ENCODE measurements at places on chromosomes 4 and X. TPM values are rescaled to one million over a fixed set of nuclear protein-coding genes. Genes with fewer than 3 reads are reported as not detected.

DNA sequence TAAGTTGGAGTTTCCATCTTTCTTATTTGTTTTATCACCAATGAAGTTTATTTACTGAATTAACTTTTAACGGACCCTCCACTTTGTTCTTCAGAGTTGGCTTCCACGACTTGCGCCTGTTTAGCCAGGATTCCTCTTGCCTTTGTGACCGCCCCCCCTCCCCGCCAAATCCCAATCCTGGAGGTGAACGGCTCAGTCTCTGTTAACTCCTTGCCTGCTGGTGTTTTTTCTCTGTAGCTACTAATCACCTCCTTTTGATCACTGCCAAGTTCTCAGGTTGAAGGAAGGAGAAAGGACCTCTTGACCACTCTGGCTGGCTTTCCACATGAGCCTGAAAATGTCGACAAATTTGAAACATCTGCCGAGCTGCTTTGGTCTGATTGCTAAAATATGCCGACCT is 46.8 kb upstream of the BCOR start:
- no peak overlapping the region for H3K27ac ChIP-seq
- no peak for DNase-seq
- H3K36me3 ChIP-seq = no peaks in the 10 kb centered on the region
- H3K4me3 ChIP-seq = no peak overlapping the region

DNA sequence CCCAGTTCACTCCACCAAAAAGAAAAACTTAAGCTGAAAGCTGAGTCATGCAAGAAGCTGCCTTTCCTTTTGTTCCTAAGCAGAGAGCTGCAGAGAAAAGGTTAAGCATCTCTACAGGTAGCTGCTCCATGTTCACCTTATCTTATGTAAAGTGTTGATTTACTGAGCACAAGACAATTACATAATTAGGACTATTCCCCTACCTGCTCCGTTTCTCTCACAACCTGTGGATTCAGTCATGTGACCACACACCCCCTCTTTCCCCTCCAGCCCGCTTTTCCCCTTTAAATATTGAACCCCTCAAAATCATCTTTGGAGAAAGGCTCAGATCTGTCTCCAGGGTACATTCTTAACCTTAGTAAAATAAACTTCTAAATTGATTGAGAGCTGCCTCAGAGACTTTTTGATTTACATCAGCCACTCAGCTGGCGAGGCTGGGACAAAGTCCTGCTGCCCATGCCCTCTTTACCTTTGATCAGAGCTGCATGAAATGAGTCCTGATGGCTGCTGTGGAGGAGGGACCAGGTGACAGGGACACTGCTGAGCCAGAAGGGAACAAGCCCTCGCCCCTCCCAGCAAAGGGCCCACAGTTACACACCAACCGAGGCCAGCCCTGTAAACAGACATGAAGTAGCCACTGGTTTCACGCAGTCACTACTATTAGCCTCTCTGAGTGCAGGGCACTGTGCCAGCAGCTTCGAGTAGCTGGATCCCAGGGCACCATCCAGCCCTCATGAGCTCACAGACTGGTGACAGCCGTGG is 53.9 kb upstream of the C4orf50 start:
- H3K27ac ChIP-seq = no peak overlapping the region
- H3K36me3 ChIP-seq = peaks cover 1% of the 10 kb centered on the region
- DNase-seq = no peak
- H3K27me3 ChIP-seq = no peaks in the 10 kb centered on the region

DNA sequence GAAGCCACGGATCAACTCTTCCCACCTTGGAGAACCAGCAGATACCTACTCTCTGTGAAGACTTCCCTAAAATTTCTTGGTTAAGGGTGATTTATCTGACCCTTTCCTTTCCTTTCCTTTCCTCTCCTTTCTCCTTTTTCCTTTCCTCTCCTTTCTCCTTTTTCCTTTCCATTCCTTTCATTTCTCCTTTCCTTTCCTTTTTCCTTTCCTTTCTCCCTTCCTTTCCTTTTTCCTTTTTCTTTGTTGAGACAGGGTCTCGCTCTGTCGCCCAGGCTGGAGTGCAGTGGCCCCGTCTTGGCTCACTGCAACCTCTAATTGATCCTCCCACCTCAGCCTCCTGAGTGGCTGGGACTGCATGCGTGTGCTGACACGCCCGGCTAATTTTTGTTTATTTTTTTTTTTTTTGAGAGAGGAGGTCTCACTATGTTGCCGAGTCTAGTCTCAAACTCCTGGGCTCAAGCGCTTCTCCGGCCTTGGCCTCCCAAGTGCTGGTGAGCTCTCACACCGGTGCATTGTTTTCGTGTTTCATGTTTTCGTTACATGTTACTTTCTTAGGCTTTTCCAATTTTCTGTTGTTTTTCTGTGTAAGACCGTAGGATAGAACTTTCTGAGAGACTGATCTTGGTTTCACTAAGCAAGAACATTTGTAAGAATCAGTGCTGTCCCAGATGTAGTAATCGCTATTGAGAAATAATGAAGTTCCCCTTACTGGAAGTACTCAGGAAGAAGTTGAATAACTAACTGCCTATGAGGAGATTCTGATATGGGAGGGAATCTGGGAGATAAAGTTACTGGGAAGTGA is 2.0 kb downstream of the TMEM165 start:
- peaks cover 36% of the 10 kb centered on the region for H3K36me3 ChIP-seq
- no peak for DNase-seq
- peaks cover 36% of the 10 kb centered on the region for H3K4me1 ChIP-seq
- H3K27me3 ChIP-seq = no peaks in the 10 kb centered on the region
- H3K4me3 ChIP-seq = peak overlapping the region; percentile 88

- no peaks in the 10 kb centered on the region for H3K27me3 ChIP-seq
- H3K36me3 ChIP-seq = peaks cover 5% of the 10 kb centered on the region
- no peak for DNase-seq
- H3K4me1 ChIP-seq = peaks cover 16% of the 10 kb centered on the region
Measured at GRCh38 chr4:98557194-98557892, 101.1 kb downstream of the TSPAN5 start.

- no peak within 1 kb of the TSS for H3K4me3 ChIP-seq
- no peaks in the 10 kb centered on the region for H3K27me3 ChIP-seq
- no peak within 1 kb of the TSS for H3K27ac ChIP-seq
- no peaks in the 10 kb centered on the region for H3K4me1 ChIP-seq
- DNase-seq = no peak
Measured at GRCh38 chr4:168092176-168092712, at the start of gene ANXA10. Gene ANXA10 (plus strand): TSS chr4:168092537. CDS start chr4:168092701, 164 bp downstream.

GRCh38 chr4:41213625-41214135 is 662 bp downstream of the APBB2 start:
- H3K27me3 ChIP-seq = peaks cover 50% of the 10 kb centered on the region
- H3K36me3 ChIP-seq = no peaks in the 10 kb centered on the region
- H3K27ac ChIP-seq = no peak overlapping the region
- no peak for DNase-seq

- no peak for DNase-seq
- H3K27me3 ChIP-seq = peaks cover 1% of the 10 kb centered on the region
- peaks cover 3% of the 10 kb centered on the region for H3K4me1 ChIP-seq
- H3K36me3 ChIP-seq = no peaks in the 10 kb centered on the region
- H3K4me3 ChIP-seq = no peak overlapping the region
Measured at GRCh38 chr4:84697159-84697558, 114.2 kb downstream of the CDS1 start.

GRCh38 chr4:59537246-59537886 is 1662.8 kb upstream of the ADGRL3 start:
- H3K27ac ChIP-seq = no peak overlapping the region
- no peak for DNase-seq
- no peaks in the 10 kb centered on the region for H3K27me3 ChIP-seq
- H3K4me3 ChIP-seq = no peak overlapping the region

DNA sequence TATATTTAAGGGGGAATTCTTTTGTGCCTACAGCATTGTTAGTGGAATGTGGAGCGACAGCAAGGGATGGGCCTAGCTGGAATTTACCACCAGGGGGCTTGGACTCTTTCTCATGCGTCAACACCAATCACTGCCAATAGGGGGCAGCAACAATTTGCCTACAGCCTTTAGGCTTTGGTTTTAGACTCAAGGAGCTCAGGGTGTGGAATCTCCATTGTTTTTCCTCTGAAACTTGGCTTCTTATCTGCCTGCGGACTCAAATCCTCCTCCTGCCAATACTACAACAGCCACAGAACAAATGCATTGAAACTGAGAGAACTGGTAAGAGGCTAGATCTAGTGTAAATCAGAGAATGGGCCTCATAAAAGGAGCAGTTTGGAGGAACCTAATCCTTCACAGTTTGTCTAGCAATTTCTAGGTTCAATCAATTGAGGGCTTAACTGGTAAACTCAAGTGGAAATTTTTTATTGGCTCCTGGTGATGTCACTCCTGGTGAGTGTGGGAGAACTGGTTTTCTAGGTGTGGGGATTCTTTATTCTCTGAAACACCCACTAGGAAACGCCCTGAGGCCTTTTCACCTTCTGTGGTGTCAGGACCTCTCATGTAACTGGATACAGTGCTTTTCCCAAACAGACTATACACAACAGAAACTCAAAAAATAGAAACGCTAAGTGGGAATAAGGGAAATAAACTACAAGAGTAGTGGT is 27.9 kb upstream of the TMSB4X start:
- peaks cover 55% of the 10 kb centered on the region for H3K4me1 ChIP-seq
- peak; percentile 80 for DNase-seq
- no peaks in the 10 kb centered on the region for H3K27me3 ChIP-seq
- peak overlapping the region; percentile 57 for H3K4me3 ChIP-seq
- peak overlapping the region; percentile 96 for H3K27ac ChIP-seq

GRCh38 chrX:87571964-87572363 is 54.4 kb downstream of the KLHL4 start:
- DNase-seq = no peak
- H3K4me1 ChIP-seq = no peaks in the 10 kb centered on the region
- no peaks in the 10 kb centered on the region for H3K27me3 ChIP-seq
- H3K36me3 ChIP-seq = no peaks in the 10 kb centered on the region
- H3K27ac ChIP-seq = no peak overlapping the region
- no peak overlapping the region for H3K4me3 ChIP-seq

- no peak for DNase-seq
- H3K36me3 ChIP-seq = no peaks in the 10 kb centered on the region
- no peaks in the 10 kb centered on the region for H3K4me1 ChIP-seq
Measured at GRCh38 chr4:116598980-116599789, 486.2 kb downstream of the TRAM1L1 start.

DNA sequence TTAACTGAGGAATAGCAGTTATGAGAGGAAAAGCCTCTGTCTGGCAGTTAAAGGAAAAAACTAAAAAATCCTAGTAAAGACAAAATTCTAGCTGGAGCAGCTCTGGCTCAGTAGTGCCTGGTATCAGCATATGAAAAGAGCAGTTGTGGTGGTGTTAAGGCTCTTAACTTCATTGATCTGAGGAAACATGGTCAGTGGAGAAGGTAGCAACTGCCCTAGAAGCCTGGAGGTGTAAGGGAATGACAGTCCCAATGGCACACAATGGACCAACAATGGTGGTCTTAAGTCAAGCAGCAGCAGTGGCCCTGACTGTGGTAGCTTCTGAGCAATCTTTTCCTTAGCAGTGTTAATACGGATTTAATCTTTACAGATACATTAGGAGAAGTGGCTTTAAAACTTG is 189.6 kb upstream of the POF1B start:
- H3K4me1 ChIP-seq = peaks cover 6% of the 10 kb centered on the region
- DNase-seq = no peak
- no peaks in the 10 kb centered on the region for H3K36me3 ChIP-seq
- H3K4me3 ChIP-seq = no peak overlapping the region
- H3K27ac ChIP-seq = no peak overlapping the region

DNA sequence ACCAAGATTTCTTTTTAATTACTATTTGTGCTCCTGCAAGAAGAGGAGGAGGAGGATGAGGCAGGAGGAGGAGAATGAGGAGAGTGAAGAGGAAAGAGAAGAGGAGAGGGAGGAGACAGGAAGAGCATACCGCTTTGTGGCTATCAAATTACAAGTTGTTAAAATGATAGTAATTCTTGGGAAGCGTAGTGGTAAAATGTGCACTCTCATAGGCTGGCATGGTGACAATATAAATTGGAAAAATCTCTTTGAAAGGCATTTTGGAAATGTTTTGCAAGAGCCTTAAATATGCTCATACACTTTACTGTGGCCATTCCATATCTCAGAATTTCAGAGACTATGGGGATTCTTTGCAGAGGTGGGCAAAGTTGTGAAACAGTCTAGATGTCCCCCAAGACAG is 53.2 kb downstream of the MXRA5 start:
- no peaks in the 10 kb centered on the region for H3K27me3 ChIP-seq
- H3K4me1 ChIP-seq = no peaks in the 10 kb centered on the region
- no peak overlapping the region for H3K27ac ChIP-seq
- H3K4me3 ChIP-seq = no peak overlapping the region
- H3K36me3 ChIP-seq = no peaks in the 10 kb centered on the region

- H3K27ac ChIP-seq = no peak overlapping the region
- H3K4me3 ChIP-seq = no peak overlapping the region
Measured at GRCh38 chr4:154294652-154295350, 196.8 kb downstream of the DCHS2 start.

- no peaks in the 10 kb centered on the region for H3K4me1 ChIP-seq
- H3K27me3 ChIP-seq = peaks cover 4% of the 10 kb centered on the region
- no peaks in the 10 kb centered on the region for H3K36me3 ChIP-seq
- H3K4me3 ChIP-seq = no peak overlapping the region
- DNase-seq = no peak
- no peak overlapping the region for H3K27ac ChIP-seq
Measured at GRCh38 chr4:83780053-83780733, 244.3 kb downstream of the GPAT3 start.

GRCh38 chr4:87150498-87151261 is 69.7 kb downstream of the KLHL8 start:
- H3K4me1 ChIP-seq = no peaks in the 10 kb centered on the region
- no peak for DNase-seq
- no peak overlapping the region for H3K27ac ChIP-seq
- no peaks in the 10 kb centered on the region for H3K27me3 ChIP-seq

DNA sequence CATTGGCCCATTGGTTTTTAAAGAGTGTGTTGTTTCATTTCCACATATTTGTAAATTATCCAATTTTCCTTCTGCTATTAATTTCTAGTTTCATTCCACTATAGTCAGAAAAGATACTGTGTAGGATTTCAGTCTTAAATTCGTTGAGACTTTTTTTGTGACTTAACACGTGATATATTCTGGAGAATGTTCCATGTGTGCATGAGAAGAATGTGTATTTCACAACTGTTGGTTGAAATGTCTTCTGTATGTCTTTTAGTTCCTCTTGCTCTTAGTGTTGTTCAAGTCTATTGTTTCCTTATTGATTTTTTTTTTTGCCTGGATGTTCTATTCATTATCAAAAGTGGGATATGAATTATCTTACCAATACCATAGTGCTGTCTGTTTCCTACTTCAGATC is 606.9 kb downstream of the RPA4 start:
- no peak overlapping the region for H3K27ac ChIP-seq
- peaks cover 7% of the 10 kb centered on the region for H3K36me3 ChIP-seq
- no peak overlapping the region for H3K4me3 ChIP-seq
- H3K27me3 ChIP-seq = no peaks in the 10 kb centered on the region

DNA sequence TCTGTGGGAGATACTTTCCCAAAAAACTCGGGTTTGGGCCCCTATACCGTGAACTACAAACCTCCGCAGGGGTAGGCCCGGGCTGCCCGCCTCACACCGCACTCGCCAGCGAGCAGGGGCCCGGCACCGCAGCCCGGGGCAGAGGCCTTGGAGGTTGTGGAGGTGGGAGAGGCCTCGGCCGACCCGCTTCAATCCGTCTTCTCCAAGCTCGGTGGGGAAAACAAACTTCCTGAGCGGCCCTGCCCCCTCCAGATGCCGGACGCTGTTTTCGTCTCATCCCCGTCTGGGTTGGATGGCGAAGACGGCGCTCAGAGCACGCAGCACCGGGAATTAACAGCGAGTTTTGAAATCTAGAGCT is 442 bp upstream of the MCUB start:
- DNase-seq = peak; percentile 58
- peak overlapping the region; percentile 84 for H3K4me3 ChIP-seq
- H3K27ac ChIP-seq = peak overlapping the region; percentile 92
- H3K36me3 ChIP-seq = peaks cover 16% of the 10 kb centered on the region

The IBSP gene
- total RNA-seq = not detected

The GAK gene
- total RNA-seq = 97.0 TPM

The MAGEE2 gene
- not detected for total RNA-seq

The TMPRSS11D gene
- total RNA-seq = not detected

The IQCM gene
- total RNA-seq = not detected

The ABCD1 gene
- 4.8 TPM for total RNA-seq

The ZFYVE28 gene
- 20.0 TPM for total RNA-seq
